ENCODE measurements at places on chromosomes 13 and 19. TPM values are rescaled to one million over a fixed set of nuclear protein-coding genes. Genes with fewer than 3 reads are reported as not detected.
A peak's percentile ranks its signal among the peaks of the same experiment; 100 is the strongest.

GRCh38 chr19:58305932-58306323 lies 751 bp downstream of the ERVK3-1 start:
- DNase-seq = peak; percentile 43

- no peak for DNase-seq
These were observed 451.5 kb upstream of the MIR17HG start for GRCh38 chr13:90896002-90896401.

ZNF787 gene
- 23.9 TPM for total RNA-seq

- peak; percentile 50 for DNase-seq
These were observed at the start of gene ICAM4 for GRCh38 chr19:10286803-10287737. TSS of gene ICAM4 (plus strand) at chr19:10286955. CDS start at chr19:10287013, 58 bp downstream.

DNA sequence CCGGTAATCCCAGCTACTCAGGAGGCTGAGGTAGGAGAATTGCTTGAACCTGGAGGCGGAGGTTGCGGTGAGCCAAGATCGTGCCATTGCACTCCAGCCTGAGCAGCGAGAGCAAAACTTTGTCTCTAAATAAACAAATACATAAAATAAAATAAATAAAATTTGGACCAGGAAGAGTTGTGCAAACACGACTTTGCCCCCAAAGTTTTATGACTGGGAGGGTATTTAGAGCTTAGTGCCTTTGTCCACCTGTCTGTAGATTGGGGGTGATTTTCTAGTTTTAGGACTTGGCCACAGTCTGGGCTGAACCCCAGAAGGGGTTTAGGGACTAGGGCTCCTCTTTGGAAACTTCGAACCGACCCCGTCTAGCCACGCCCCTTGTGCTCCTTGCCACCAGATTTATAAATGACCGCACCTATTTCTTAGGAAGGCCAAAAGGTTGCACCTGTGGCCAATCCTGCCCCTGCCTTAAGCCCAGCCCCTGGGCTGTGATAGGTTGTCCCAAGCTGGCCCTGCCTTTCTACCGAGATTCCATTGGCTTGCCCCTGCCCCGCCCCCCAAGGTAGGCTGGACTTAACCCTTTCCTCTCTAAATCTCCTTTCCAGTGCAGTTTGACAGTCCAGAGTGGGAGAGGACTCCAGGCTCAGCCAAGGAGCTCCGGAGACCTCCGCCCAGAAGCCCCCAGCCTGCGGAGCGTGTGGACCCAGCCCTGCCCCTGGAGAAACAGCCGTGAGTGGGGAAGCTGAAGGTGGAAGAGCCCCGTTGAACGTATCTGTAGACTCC lies 5.3 kb downstream of the SHD start:
- DNase-seq = no peak

DNA sequence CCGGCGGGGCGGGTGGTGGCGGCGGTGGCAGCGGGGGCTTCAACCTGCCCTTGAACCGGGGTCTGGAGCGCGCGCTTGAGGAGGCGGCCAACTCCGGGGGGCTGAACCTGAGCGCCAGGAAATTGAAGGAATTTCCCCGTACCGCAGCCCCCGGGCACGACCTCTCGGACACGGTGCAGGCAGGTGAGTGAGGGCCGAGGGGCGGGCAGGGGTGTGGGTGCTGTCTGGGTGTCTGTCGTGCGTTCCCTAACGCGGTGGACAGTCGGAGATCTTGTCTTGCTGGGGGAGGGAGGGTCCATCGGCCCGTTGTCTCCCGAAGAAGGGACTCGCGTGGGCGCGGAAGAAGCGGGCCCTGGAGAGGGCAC lies 533 bp downstream of the LRCH1 start:
- DNase-seq = no peak

- no peak for DNase-seq
These were observed 31.6 kb downstream of the LACC1 start for GRCh38 chr13:43911278-43911677.

GDF15 gene
- total RNA-seq = not detected

GRCh38 chr19:46546194-46546896 lies 50.7 kb upstream of the PNMA8B start:
- no peak for DNase-seq

- no peak for DNase-seq
These were observed 454.9 kb downstream of the LMO7 start for GRCh38 chr13:76091076-76091475.

PRTN3 gene
- not detected for total RNA-seq

DNA sequence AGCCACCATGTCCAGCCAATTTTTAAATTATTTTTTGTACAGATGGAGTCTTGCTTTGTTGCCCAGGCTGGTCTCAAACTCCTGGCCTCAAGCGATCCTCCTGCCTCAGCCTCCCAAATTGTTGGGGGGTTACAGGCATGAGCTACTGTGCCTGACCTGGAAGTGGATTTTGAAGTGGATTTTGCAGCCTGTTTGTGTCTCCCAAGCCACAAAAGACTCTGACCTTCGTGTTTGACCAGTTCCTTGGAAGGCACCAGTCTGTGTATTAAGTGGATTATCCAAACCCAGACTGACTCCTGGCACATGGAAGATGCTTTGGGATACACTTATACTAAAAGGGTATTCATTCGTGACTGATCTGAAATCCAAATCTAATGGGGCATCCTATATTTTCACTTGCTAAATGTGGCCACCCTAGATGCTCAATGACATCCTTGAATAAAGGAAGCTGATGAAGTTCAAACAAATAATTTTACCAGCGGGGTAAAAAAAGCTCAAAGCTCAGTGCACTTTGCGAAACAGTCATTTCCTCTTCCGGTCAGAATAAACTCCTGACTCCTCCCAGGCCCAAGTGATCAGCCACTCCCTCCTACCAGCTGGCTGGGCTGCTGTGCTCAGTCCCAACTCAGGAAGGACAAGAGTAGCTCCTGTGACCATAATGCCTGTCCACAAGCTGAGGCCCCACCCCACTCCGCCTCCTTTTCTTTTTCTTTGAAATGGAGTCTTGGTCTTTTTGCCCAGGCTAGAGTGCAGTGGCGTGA lies 32.6 kb upstream of the GATAD2A start:
- peak; percentile 34 for DNase-seq

DNA sequence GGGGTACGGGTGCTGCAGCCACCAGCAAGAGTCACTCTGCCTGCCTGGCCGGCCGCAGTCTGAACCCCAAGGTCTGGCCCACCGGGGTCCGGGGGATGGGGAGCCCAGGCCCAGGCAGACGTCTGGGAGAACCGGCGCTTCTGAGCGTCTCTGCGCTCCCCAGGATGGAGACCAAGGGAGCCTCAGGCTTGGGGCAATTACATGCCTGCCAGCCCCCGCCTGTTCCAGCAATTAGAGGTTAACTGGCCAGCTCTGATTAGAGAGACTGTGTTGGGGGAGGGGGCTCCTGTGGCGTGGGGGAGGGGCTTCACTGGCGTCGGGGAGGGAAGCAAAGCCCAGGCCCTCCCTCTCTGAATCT lies 11.9 kb downstream of the MEIS3 start:
- DNase-seq = no peak

DNA sequence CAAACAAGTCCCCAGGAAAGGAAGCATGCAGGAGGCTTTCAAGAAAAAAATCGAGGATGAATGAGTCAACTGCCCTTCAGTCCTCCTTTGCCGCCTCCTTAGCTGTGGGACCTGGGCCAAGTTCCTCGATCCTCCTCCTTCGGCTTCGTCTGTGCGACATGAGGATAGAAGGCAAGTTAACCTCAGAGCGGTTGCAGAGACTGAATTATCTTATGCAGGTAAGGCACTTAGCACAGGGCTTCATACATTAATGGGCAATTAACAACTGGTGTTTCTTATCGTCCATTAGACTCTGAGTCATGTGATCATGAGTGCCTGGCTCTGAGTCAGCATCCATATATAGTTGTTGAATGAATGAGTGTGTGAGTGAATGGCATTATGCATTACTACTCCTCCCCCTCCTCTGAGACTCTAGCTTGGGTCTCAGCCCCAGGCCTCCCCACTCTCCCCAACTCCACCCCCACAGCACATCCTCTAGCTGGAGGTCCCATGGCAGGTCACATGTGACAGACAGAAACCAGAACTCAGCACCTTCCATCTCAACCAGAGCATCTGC lies 1.6 kb upstream of the TTC9B start:
- DNase-seq = no peak

ZNF765 gene
- total RNA-seq = 11.8 TPM

DNA sequence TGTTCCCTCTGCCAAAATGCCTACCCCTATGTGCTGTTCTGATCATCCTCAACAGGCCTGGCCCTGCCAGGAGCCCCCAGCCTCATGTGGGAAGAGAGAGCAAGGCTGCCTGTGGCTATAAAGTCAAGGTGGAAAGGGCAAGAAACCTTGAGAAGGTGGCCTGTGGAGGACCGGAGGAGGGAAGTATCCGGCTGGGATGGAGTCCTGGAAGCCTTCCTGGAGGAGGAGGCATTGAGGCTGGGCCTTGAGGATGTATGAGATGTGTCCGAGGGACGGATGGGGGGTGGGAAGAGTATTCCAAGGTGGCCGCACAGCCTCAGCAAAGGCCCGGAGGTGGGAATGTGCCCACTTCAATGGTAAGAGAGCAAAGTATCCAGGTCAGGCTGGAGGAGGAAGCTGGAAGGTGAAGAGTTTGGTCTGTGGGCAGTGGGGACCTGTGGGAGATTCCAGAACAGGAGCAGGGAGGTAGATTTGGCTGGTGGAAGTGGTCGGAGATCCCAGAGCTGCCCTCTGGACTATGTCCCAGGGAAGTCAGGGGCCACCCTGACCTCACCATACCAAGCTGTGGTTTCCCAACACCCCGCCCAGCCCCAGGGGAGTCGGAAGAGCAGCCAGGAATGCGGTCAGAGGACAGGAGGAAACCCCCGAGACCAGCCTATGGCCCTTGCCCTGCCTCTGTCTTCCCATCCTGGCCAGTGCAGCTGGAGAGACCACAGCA lies 3.0 kb upstream of the PLIN4 start:
- DNase-seq = no peak

KL gene
- total RNA-seq = not detected

DNA sequence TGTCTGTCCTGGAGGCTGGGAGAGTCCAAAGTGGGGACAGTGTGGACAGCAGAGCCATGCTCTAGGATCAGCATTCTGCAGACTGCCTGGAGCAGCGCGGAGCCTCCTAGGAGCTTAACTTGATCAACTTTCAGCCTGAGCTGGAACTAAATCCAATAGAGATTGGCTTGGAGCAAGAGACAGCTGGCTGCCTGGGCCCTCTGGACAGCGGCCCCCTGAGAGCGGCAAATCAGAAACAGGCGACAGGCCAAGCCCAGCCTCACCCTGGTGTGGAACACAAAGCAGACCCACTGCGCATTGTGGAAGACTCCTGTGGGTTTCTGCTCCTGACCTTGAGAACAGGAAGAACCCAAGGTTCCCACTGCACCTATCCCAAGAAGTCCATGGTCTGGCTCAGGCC lies 462.2 kb downstream of the TSHZ3 start:
- DNase-seq = no peak

DNA sequence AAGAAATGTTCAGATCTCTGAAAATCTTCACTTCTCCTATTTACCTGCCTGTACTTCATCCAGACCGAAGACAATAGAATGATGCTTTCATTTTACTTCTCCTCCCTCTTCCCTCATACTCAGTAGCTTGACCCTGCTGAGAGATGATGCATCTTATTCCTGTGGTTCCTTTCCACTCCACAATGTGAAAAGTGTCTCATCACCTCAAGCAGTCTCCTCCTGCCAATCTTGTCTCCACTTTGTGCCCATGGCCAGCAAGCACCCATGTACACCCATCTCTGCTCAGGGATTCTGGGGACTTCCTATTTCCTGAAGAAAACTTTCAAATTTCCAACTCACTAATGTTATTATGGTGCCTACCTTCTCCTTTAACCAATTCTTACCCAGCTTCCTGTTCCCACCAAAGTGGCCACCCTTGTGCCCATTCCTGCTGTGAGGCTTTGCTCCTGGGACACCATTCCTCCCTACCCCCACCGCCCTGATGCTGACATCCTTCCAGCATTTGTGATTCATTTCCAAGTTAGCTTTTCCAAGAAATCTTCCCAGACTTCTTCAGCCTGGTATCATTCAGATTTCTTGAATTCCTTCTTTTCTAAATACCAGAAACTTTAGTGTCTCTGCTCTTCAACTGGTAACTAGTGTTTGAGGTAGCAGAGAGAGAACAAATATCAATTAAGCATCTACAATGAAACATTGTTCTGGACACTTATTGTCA lies 212.5 kb downstream of the POSTN start:
- no peak for DNase-seq

- DNase-seq = no peak
These were observed 601 bp upstream of the ZNF749 start for GRCh38 chr19:57434386-57435061.

GRCh38 chr19:36152352-36153091 lies at the start of gene COX7A1:
TSS of gene COX7A1 (minus strand) at chr19:36152447. CDS start at chr19:36152407, 40 bp downstream.
- DNase-seq = no peak

DNA sequence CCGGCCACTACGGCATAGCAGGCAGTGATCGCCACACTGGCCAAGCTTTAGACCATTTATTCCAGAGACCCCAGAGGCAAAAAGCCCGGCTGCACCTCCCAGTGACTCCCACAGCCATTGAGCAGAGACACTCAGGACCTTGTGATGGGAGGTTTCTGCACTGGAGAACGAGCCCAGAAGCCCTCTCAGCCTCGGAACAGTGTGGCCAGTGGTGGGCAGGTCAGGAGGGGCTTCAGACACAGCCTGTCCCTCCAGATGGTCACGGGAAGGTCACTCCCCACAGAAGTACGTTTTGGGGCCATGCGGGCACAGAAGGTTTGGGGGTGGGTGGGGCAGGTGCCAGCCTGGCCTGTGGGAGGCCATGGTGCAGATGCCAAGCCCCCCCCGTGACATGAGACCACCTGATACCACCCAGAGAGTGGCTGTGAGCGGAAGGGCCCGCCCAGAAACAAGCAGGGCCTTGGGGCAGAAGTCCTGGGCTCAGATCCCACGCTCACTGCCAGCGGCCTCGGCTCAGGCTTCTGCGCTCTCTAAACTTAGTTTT lies 599 bp upstream of the F10 start:
- DNase-seq = no peak

PEAK3 gene
- total RNA-seq = 5.7 TPM

GRCh38 chr13:102040812-102041211 lies 361.0 kb downstream of the FGF14 start:
- DNase-seq = no peak

CBY2 gene
- total RNA-seq = not detected

GRCh38 chr13:40161351-40161810 lies 505.1 kb downstream of the FOXO1 start:
- DNase-seq = no peak

GRCh38 chr19:18948075-18948975 lies 7.3 kb upstream of the HOMER3 start:
- no peak for DNase-seq

DNA sequence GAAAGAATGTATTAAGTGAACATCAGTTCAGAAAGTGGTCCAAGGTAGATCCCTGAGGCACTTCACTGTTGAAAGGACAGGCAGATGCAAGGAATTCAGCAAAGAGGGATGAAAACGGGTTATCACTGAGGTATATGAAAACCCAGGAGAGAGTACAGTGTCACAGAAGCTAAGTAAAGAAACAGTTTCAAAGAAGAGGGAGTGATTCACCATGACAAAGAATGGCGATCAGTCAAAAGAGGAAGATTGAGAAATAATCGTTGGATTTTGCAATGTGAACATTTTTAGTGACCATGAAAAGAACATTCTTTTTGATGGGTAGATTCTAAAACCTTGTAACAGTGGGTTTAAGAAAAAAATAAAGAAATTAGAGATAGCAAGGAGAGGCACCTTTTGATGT lies 99.3 kb downstream of the EPSTI1 start:
- no peak for DNase-seq

Measured in natural killer cell (primary cell).